ENCODE measurements at places on chromosomes 11 and 22. TPM values are rescaled to one million over a fixed set of nuclear protein-coding genes. Genes with fewer than 3 reads are reported as not detected.

Gene POU2AF3
- 2.1 TPM for total RNA-seq

Gene UPK3A
- not detected for total RNA-seq

DNA sequence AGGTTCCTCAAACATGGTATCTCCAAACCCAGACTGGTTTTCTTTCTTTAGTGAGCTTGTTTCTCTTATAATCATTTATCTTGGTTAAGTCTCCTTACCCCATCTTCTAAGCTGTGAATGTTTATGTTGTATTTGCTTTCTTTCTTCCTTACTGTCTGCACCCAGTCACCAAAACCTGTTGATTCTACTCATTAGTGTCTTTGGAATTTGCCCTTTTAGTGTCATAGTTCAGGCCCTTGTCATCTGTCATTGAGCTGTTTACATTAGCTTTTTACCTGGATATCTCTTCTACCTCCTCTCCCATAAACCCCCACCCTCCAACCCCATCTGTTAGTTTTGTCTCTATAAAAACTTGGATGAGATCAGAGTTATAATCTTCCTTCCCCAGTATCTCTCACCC, 59.9 kb downstream of the AMOTL1 start:
- DNase-seq = no peak

DNA sequence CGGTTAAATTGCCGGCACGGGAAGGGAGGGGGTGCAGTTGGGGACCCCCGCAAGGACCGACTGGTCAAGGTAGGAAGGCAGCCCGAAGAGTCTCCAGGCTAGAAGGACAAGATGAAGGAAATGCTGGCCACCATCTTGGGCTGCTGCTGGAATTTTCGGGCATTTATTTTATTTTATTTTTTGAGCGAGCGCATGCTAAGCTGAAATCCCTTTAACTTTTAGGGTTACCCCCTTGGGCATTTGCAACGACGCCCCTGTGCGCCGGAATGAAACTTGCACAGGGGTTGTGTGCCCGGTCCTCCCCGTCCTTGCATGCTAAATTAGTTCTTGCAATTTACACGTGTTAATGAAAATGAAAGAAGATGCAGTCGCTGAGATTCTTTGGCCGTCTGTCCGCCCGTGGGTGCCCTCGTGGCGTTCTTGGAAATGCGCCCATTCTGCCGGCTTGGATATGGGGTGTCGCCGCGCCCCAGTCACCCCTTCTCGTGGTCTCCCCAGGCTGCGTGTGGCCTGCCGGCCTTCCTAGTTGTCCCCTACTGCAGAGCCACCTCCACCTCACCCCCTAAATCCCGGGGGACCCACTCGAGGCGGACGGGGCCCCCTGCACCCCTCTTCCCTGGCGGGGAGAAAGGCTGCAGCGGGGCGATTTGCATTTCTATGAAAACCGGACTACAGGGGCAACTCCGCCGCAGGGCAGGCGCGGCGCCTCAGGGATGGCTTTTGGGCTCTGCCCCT, 529 bp upstream of the CCND1 start:
- peak; percentile 59 for DNase-seq

GRCh38 chr11:83249972-83250593, 36.1 kb downstream of the CCDC90B start:
- DNase-seq = peak; percentile 62

- DNase-seq = peak; percentile 81
Measured at GRCh38 chr11:65440831-65441499, 18.4 kb downstream of the NEAT1 start.

- DNase-seq = no peak
Measured at GRCh38 chr11:86202013-86202336, 42.6 kb upstream of the EED start.

DNA sequence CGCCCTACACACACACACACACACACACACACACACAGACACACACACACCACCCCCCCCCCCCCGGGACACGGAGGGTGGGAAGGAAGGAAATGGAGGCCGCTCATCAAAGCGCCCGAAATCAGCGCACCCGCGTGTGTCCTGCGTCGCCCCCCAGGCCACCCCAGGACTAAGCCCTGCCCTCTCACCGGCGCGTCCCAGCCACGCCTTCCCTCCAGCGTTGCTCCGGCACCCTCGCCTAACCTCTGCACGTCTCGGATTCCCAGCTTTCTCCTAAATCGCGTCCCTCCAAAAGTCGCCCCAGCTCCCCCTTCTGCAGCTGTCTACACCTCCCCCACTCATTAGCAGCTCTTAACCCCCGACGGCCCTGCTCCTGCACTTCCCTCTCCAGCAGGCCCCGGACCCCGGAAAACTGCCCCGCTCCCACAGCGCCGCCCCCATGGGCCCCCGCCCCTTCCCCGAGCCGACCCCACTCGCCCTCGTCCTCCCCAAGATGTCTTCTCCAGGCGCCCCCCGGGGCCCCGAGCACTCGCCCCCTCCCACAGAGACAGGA, 557 bp downstream of the PACSIN2 start:
- DNase-seq = peak; percentile 67

- DNase-seq = no peak
Measured at GRCh38 chr11:20611892-20612291, 12.5 kb downstream of the SLC6A5 start.
